ENCODE measurements at places on chromosomes 11 and 22.

- no peak for DNase-seq
These were observed 87.2 kb downstream of the PHF21A start for GRCh38 chr11:46034041-46034440.

DNA sequence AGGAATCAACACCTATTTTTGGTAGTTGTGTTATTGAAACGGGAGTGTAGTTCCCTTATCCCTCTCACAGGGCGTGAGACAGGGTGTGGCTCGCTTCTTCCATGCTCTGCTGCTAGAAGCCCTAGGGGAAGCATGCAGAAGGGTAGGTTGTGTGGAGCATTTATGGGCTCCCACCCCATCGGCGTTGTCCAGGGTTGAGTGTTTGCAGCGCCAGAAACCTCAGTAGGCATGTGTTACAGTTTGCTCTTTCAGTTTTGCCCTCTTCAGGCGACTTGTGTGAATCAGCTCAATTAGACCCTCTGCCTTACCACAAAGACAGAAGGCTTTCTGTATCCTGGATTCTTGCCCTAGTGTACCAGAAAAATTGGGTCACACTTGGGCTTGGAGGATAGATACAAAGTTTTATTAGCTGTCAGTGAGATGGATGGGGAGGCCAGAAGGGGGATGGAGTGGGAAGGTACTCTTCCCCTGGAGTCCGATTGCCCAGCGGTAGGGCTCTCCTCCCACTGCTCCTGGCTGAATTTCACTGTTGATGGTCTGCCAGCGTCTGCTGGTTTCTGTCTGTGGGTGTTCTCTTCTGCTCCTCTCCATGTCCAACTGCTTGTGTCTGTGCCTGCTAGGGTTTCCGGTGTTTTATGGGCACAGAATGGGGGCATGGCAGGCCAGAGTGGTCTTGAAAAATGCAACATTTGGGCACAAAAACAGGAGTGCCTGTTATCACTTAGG lies 358.3 kb upstream of the CTSC start:
- DNase-seq: no peak

DNA sequence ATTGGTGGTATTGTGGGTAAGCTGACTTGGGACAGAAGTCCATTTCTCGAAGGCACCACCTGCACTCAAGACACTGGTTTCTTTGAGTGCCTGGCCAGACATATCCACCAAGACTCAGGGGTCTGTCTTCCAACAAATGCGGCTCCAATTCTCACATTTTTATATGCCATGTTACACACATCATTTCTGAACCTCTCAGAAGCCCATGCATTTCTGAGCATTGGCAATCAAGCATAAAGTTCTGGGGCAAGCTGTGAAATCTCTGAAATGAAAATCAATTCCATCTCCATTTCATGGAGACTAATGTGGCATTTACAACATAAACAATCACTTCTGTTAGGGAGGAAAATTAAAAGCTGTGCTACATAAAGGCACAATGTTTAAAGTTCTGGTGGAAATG lies 243.7 kb downstream of the KIRREL3 start:
- no peak for DNase-seq

DNA sequence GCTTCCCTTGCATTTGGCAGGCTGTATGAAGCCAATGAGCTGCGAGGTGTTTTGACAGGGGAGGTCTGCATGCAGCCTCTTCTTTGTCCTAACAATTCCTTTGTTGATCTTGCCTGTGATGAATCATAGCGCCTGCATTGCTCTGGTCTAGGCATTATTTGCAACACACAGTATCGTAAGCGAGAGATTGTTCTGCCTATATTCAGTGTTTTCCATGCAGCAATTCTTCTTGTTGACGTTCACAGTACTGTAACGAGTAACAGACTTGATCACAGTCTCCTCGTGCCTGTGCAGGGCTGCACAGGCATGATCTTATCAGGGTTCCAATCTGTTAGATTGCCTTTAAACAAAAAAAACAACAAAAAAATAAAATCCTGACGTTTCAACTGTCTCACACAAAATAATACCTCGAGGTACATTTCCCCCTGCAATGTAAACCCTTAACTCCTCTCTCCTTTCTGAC lies 13.9 kb upstream of the ADSL start:
- no peak for DNase-seq

- DNase-seq: no peak
These were observed 4.4 kb downstream of the CDON start for GRCh38 chr11:126058105-126058874.

GRCh38 chr22:21681566-21682370 lies 16.0 kb downstream of the PPIL2 start:
- no peak for DNase-seq

DNA sequence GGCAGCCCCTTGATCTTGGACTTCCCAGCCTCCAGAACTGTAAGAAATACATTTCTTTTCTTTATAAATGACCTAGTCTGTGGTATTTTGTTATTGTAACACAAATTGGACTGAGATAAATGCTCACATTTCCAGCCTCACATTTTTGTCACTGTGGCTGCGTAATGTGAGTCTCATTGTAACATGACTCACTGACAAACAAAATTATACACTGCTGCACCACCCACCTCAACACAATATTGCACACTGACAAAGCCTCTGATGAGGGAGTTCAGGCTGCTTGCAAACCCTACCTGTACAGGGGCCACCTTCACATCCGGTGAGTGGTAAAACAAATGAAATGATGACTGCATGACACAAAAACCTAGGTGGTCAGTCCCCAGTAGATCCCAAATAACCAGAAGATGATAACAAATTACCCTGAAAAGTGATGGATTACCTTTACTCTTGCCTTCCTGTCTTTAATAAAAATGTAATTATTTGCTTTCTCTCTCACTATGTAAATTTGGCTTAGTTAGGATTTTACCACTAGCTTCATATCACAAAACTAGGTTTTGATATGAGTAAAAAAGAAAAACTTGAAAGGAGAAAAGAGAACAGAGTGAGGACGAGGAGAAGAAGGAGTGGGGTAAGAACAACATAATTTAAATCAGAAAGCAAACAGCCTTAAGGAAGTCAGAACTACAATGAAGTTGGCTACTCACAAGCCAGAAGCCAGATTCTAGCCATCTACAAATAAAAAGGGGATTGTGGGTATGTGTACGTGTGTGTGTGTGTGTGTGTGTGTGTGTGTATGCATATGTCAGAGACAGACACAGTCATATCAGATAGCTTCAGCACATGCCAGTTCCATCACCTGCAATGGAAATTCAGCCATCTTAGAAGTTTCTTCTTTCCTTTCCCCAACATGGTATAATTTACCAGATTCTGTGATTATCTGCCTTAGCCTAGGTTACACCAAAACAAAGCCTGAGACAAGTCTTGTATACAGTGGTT lies 53.4 kb upstream of the SESN3 start:
- DNase-seq: no peak

DNA sequence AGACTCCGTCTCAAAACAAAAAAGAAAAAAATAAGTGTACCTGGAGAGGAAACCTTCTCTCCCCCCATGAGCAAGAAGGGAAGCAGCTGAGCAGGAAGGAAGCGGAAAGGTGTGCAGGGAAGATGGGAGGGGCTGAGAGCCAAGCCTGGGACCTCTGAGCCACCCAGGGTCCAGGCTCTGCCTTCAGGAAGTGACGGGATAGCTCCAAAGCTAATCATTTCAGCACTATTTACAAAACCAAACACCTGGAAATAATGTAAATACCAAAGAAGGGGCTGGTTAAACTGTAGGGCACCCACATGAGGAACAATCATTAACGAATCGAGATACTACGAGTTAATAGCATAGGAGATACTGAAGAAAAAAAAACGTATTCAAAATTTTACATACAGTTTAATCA lies 27.9 kb downstream of the ARRB1 start:
- no peak for DNase-seq

- DNase-seq: no peak
These were observed 389.8 kb downstream of the TBC1D22A start for GRCh38 chr22:47152236-47152635.

- DNase-seq: no peak
These were observed 81.4 kb downstream of the CDKN1C start for GRCh38 chr11:2804189-2804588.

DNA sequence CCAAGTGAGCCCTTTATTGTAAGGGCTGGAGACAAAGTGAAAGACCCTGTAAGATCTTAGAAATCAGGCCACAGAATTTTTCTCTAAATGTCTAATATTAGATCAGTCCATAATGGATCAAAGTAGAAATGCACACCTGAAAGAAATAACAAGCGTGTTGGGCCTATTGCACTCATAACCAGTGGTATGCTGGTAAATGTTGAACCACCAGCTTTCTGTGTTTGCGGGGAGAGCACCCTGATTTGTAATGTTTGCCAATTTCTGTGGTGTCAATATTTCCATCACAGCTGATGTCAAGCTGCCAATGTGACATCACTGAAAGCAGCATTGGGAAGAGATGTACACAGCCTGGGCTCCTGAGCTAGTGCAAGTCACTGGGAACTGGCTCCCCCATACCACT lies 46.2 kb downstream of the ENDOD1 start:
- no peak for DNase-seq

DNA sequence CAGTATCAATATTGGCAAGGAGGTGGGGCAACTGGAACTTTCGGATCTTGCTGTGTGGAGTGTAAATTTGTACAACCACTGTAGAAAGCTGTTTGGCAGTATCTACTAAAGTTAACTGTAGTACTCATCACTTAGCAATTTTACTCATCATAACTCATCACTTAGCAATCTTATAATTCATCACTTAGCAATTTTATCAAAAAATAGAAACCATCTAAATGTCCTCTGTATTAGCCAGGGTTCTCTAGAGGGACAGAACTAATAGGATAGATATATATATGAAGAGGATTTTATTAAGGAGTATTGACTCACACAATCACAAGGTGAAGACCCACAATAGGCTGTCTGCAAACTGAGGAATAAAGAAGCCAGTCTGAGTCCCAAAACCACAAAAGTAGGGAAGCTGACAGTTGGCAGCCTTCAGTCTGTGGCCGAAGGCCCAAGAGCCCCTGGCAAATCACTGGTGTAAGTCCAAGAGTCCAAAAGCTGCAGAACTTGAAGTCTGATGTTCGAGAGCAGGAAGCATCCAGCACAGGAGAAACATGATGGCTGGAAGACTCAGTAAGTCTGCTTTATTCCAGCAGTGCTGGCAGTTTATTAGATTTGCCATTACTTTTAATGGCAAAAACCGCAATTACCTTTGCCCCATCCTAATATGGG lies 92.9 kb upstream of the USP47 start:
- no peak for DNase-seq

Data from activated CD4-positive, alpha-beta T cell treated with anti-CD3 and anti-CD28 coated beads for 24 hours (primary cell).